ENCODE measurements at places on chromosomes 6 and 20.

DNA sequence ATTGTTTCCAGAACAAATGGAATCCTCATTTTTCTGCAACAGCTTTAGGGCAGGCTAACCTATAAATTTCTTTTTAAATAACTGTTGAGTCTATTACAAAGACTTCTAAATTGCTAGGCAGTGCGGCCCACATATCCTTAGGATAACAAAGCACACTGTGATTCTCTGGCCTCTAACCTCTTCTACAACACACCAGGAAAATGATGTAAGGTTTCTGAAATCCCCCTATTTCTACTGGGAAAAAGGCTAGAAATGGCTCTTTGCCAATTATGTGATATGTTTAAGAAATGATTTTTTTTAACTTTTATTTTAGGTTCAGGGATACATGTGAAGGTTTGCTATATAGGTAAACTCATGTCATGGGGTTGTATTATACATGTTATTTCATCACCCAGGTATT lies 17.3 kb upstream of the NT5E start:
- no peak for DNase-seq

DNA sequence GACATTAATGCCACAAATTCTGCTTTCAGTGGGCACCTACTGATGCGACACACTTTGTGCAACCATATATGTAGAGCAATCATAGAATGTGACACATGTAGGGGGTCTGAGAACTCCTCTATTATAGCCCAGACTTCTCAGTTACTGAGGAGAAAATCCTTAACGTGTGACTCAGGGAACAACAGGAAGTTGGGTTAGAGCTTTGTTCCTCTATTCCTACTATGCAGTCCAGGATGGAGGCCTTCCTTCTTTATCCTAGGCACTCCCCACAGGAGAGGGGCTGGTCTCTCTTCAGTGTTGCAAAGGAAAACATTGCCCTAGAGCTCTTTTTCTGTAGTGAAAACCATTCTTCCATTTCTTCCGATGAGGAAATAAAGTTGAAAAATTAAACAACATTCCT lies 39.6 kb upstream of the RCAN2 start:
- DNase-seq: no peak

GRCh38 chr6:40611434-40611833 lies 24.3 kb upstream of the LRFN2 start:
- DNase-seq: no peak

GRCh38 chr6:149699150-149699549 lies 18.8 kb downstream of the LATS1 start:
- DNase-seq: no peak

DNA sequence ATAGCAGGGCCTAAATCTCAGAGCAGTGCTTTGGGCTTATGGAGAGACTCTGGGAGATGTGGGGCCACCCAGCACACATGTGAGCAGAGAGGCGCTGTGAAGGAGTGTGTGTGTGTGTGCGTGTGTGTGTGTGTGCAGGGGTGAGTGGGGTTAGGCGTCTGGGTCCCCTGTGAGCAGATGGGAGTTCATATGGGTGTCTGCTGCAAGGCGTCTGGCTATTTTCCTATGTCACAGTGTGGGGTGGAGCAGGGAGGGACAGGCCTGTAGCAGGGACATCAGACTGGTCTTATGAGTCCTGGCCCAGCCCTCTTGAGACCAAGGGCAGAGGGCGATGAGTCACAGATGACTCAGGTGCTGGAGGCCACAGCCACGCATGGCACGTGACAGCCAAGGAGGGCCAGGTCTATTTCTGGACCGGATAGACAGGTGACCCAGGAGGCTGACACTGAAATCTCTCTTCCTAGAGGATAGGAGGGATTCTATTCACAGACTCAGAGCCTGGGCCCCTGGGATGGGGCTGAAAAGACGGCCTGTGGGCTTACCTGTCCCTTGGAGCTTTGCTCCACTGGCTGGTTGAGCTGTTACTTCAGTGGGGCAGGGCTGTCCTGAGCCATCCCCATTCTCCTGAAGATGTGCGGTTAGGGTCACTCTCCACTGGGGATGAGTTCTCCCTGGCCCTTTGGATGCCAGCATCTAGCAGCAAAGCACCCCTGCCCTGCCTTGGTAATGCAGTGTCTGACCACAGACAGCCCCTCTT lies 28.9 kb downstream of the VEGFA start:
- DNase-seq: peak; percentile 80

- DNase-seq: no peak
These were observed 334.1 kb downstream of the BCKDHB start for GRCh38 chr6:80440496-80441115.

DNA sequence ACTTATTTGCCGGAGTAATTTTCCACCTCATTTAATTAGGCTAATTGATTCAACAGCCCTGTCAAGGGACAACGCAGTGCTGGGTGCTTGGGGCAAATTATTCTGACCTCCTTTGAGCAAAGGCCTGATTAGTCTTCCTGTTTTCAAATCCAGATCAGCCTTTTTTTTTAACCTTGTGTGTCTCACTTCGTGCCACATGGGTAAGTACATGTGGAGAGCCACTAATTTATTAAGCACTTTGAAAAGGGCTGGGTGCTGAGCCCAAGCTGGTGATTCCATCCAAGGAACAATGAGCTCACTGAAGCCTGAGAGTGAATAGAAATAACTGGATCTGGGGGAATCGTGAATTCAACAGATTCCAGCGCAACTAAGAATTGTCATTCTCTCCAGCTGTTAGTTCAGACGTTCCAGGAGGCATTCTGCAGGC lies 229.3 kb downstream of the CLIC5 start:
- no peak for DNase-seq

GRCh38 chr6:168101590-168102314 lies 22.7 kb upstream of the FRMD1 start:
- no peak for DNase-seq

DNA sequence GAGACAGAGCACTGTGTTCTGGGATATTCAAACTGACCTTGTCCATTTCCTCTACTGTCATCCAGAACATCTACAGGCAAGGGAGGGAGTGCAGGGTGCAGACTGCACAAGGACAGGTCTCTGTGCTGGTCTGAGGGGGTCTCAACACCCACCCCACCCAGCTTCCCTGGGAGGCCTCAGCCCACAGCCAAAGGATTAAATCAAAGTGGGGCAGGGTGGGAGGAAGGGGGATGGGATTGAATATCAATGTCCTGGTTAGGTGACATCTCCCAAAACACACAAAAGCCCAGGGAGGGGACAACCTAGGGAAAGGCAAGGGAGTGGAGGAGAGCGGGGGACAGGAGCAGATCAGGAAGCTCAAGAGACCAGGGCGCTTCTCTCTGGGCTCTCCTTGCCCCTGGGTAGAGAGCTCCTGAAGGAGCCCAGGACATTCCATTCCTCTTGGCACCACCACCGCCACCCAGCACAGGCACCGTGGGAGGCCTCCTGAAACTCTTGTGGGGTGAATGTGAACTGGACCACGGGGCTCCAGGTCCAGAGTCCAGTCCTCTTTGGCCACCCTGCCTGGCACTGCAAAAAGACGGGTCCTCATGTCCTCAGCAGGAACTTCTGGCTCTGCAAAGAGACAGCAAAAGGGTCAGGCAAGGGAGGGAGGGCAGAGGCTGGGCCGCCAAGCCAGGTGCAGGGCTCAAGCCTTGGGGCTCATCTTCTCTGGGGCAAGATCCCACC lies 73.9 kb downstream of the JPH2 start:
- DNase-seq: no peak

GRCh38 chr6:86476311-86476710 lies 461.0 kb upstream of the HTR1E start:
- DNase-seq: no peak

DNA sequence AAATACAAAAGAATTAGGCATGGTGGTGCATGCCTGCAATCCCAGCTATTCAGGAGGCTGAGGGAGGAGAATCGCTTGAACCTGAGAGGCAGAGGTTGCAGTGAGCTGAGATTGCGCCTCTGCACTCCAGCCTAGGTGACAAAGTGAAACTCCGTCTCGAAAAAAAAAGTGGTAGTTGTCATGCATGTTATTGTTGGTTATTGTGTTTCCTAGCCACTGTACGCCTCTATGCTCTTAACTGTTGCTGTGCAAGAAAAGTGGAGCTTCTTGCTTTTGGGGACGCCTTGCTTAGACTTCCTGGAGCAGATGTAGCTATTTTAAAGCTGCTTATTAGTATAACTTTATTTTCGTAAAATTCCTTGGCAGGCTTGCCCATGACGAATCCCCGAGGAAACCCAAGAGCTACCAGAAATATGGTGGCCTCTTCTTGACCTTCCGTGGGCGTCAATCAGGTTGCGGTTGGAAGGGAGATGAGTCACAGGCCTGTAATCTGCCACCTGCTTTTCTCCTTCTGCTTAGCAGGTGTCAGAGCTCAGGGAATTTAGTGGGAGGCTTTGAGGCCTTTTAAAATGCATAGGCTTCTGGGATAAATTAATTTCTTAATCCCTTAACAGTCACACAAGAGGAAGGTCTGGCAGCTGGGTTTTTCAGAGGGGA lies 17.3 kb downstream of the GABRR2 start:
- DNase-seq: peak; percentile 86

- no peak for DNase-seq
These were observed 64.2 kb downstream of the FKBP5 start for GRCh38 chr6:35624341-35625070.

DNA sequence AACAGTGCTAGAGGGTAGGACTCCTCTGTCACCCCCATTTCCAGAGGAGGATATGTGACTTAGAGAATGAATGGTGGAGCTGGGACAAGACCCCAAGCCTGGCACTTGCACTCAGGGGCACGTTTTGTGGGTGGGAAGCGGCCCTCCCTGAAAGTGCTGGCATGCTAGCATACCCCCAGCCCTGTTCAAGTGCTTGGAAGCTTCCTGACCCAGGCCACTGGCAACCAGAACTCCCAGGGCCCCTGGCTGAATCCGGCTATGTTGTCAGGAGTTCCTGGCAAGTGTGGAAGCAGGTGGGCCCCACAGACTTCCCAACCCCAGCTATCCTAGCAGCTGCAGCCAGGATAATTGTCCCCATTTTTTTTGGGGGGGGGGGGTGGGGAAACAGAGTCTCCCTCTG lies 35.6 kb upstream of the TGM2 start:
- no peak for DNase-seq

DNA sequence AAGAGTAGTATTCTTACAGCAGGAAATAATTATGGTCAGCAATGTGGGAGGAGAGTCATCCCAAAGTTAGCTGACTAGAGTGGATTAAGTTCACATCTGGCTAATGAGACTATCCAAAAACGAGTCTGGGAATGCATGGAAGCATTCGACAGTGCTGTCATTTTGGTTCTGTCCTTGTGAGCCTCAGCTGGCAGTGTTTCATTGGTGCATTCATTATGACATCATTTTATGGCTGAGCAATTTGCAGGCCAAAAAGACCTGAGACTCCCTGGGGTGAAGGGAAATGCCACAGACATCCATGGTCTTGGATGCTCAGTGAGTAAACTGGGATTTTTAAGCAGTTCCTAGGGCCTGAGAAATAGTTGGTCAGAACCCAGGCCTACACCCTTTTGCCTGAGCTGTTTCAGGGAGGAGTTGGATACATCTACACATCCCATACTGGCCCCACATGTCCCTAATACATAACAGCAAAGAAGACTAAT lies 196.4 kb upstream of the CCN2 start:
- peak; percentile 49 for DNase-seq

DNA sequence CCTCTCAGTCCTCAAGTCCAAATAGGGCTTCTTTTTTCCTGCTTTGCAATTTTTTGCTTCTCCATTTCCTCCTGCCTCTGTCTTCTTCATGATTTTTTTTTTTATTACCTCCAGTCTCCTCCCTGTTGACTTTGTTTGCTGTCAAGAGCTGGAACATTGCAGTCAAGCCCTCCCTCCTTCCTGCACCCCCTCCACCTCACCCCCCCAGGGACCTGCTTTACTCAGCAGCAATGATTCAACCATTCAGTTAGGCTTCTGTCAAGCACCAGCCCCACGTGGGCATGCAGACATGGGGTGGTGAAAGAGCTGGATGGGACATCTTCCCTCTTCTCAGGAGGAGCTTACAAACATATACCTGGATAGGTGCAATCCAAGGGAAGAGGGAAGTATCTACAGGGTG lies 142.4 kb downstream of the LRFN2 start:
- DNase-seq: no peak
